ENCODE measurements at places on chromosomes 2 and 18.

- no peak for DNase-seq
Observed at GRCh38 chr2:218024871-218025270, 22.1 kb upstream of the TNS1 start.

GRCh38 chr2:136112317-136113208 is 5.4 kb downstream of the CXCR4 start:
- no peak for DNase-seq

- DNase-seq: peak; percentile 79
Observed at GRCh38 chr2:27703638-27704341, 40.1 kb downstream of the SLC4A1AP start.

DNA sequence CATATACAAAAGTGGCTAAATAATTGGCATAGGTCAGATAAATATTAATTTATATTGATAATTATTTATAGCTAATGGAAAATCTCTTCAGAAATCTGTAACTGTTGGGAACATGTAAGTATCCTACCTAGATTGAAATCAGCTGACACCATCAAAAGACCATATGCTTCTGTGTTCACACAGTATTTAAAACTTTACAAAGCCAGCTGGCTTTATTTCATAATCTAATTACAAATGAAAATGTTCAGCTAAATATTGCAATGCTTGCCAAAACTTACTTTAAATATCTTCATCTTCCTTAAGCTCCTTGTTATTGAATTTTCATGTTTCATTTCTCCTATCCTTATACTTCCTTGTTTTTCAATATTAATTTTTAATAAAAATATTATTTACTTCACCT is 190.9 kb upstream of the DOK6 start:
- no peak for DNase-seq

- DNase-seq: no peak
Observed at GRCh38 chr2:125730921-125731320, 925.0 kb upstream of the GYPC start.

DNA sequence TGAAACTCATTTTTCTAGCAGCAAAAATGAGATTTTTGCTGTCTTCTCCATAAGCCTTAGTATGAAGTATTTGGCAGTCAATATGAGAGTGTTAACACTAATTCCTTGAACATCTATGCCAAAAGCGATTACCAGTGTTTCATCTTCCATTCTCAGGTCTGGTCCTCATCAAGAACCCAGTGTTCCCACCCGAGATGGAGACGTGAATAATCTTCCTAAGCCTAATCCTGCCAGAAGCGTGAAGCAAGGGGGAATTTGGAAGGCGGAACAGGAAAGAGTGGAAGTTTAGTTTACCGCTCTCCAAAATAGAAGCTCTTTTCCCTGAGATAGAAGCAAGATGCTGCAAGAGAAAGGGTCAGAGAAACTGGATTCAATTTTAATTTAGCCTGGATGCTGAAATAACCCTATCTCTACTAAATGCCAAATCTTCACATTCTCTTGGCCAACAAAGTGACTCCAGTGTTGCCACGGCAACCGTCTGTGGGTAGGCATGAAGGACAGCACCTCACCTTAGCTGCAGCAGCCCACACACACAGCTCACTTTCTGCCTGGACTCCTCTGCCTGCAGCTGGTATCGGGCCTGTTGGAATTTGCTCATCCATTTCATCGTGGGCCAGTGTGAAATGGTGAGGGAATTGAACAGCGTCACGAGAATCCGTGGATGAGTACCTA is 711.1 kb downstream of the CBLN2 start:
- no peak for DNase-seq

DNA sequence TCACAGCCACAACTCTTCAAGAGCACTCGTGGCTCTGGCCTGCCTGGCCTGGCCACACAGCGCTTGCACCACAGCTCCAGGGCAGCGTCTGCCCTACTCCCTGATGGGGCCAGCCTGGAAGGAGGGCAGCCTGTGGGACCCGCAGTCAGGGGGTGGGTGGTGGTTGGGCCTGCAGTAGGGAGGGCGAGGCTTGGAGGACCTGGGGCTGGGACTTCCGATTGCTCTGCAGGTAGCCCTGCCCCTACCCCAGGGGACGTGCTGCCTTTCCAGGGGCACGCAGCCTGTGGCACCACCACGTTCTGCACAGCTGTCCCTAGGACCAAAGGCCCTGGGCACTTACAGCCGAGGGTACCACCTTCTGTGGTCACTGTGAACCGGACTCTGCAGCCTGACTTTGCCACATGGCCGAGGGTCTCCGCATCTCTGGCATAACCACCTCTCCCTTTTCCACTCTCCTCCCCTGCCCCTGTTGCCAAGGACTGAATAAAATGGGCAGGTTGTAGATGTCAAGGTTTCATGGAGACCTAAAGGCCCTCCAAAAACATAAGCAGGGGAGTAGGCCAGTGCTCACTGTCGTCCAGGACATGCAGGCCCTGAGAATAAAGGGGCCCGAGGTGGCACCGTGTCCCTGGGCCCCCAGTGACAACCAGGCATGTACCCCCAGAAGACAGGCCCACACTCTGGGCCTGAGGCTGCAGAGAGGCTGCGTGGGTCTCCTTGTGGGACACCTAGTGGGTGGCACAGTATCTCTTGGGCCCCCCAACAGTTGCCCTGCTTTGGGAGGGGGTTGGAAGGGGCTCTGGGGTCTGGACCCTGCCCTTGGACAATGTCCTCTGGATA is 87.3 kb downstream of the INHBB start:
- DNase-seq: no peak

- DNase-seq: no peak
Observed at GRCh38 chr2:23544589-23545295, 159.8 kb downstream of the KLHL29 start.

DNA sequence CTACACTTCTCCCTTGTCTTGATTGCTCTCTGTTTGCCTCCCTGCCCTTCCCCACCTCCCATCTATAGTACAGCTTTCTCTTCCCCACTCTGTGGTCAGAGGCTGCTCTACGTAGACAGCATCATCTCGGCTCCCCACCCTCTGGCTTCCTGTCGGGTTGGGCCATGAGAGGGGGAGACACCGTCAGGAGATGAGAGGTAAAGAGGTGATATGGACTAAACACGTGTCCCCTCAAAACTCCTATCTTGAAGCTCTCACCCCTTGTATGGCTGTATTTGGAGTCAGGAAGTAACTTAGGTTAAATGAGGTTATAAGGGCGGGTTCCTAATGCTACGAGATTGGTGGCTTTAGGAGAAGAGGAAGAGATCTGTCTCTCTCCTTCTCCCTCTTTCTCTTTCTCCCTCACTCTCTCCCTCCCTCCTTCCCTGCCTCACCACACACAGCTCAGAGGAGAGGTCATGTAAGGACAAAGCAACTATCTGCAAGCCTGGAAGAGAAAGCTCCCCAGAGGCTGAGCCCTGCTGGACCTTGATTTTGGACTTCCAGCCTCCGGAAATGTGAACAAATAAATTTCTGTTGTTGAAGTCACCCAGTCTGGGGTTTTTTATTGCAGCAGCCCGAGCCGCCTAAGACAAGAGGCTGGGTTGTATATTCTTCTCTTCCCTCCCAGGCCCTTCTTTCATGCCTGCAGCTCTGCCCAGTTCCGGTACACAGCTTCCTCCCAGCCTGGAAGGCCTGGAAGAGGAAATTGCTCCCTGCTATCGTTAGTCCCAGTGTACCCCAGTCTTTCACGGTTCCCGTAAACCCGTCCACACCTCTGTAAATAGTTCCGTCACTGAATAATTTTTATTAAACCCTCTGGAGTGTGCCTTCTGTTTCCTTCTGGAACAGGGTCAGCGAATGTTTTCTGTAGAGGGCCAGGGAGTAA is 138.0 kb downstream of the AKAIN1 start:
- peak; percentile 18 for DNase-seq

DNA sequence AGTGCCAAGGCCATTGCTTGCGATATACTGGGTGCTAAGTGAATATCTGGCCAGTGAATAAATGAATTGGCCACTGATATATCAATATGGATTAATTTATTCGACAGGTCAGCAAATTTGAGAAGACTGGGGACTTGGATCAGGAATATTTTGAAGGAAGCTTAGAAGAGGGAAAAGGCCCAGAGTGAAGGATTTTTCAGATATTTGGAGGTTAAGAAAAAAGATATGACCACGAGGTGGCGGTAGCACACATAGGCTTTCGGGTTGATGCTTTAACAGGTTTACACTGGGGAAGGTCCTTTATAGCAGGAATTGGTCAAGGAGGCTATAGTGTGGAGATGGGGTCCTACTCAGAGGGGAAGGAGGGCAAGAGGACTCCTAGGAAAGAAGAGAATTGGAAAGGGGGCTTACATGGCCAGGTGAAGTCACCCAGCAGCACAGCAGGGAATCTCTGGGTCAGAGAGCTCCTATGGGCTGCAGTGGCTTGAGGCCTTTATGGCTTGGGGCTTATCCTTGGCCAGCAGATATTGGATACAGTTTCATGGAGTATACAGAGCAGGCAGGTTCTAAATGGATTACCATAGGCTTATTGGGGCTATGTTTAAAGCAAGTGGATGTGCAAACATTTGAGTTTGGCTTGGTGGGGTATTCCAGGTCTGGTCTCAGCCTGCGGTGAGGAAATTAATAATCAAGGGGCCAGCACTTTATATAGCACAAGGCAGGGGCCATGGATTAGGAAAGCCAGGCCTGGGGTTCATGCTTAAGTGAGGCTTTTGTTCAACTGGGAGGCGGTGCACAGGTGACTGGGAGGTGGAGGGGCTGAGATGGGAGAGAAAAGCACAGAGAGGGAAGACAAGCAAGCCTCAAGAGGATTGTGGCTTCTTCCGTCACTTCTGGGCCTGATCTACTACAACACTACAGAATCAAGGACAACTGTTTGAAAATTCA is 9.7 kb downstream of the IL1RN start:
- peak; percentile 17 for DNase-seq

DNA sequence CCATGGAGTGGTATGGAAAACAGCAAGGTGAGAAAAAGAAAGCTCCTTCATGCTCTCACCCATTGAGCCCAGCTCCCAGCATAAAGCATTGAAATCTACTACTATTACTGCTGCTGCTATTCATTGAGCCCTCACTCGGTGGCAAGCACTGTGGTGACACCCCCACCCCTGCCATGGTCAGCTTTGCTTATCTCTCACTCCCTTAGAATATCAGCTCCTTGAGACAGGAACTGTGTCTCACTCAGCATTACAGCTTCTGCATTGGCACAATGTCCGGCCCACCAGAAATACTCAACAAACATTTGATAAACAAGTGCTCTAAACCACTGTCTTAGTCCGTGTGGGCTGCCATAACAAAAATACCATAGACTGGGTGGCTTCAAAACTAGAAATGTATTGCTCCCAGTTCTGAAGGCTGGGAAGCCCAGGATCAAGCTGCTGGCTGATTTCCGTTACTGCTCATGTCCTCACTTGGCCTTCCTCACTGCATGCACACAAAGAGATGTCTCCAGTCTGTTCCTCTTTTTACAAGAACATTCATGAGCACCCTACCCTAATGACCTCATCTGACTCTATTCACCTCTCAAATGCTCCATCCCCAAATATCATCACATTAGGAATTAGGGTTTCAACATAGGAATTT is 116.3 kb downstream of the ZBTB7C start:
- no peak for DNase-seq

DNA sequence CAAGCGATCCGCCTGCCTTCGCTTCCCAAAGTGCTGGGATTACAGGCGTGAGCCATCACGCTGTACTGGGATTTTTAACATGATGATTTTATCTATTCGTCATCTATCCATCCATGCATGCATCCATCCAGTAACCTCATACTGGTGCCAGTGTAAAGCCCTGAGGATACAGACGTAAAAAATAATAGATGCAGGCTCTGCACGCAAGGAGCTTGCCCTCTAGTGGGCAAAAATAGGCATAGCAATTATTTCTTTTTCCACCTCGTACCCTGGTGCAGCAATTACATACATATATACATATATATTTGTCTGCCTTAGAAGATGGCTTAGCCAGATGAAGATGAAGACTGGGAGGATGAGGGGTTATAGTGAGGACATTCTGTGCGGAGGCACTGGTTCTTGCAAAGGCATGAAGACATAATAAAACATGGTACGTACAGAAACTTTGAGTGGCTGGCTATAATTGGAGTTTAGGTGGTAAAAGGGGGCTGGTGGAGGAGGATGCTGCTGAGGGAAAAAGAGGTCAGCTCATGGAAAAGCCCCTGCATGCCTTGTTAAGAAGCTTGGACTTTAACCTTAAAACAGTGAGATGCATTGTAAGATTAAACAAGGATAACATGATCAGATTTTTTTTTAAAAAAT is 19.6 kb upstream of the RPIA start:
- peak; percentile 5 for DNase-seq

- DNase-seq: no peak
Observed at GRCh38 chr2:199191461-199191860, 266.3 kb downstream of the SATB2 start.

- DNase-seq: no peak
Observed at GRCh38 chr2:218039171-218039570, 29.9 kb upstream of the RUFY4 start.

DNA sequence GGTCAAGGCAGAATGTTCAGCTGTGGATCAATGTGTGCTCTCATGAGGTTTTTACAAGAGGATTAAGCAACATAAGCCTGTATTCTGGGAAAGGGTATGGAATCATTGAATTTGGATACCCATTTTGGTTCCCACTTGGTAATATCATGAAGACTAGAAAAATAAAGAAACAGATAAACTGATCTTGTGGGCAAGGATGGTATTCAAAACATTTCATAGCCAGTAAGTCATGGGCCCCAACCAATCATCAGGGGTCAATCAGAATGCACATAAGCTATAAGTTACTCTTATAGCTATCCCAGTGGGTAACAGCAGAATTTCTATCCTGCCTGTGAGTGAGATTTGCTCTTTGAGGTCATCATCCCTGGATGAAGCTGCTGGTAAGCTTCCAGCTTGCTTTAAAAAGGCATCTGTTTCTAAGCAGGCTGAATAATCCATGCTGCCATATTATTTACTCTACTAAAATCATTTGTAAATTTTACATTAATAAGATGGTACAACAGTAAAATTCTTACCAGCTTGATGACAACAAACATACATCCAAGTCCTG is 291.2 kb downstream of the RAD51AP2 start:
- no peak for DNase-seq

- DNase-seq: no peak
Observed at GRCh38 chr18:14976736-14977430, 228.9 kb downstream of the ANKRD30B start.

All from activated CD4-positive, alpha-beta T cell treated with anti-CD3 and anti-CD28 coated beads for 4 hours (primary cell).